ENCODE measurements at places on chromosomes 13 and 19. TPM values are rescaled to one million over a fixed set of nuclear protein-coding genes. Genes with fewer than 3 reads are reported as not detected.
A peak's percentile ranks its signal among the peaks of the same experiment; 100 is the strongest.

DNA sequence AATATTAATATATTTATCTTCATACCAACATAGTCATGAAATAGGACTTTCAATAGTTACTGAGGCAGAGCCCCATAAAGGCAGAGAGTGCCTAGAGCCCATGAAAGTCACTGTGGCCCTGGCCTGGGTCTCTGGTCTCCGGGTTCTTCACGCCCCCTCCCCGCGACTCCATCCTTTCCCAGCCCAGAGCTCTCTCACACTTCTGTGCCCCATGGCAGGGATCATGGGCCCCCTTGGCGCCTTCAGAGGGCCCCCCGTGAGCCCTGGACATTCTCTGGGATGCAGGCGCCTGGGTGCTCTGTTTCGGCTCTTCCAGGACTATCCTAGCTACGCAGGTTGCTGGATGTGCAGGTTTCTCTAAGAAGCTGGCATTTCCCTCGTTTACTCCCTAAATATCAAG is 228.4 kb downstream of the TEX29 start:
- DNase-seq, result peak; percentile 51

The CEACAM21 gene
- total RNA-seq, result not detected

GRCh38 chr13:49560270-49561061 is 24.9 kb downstream of the RCBTB1 start:
- no peak for DNase-seq

DNA sequence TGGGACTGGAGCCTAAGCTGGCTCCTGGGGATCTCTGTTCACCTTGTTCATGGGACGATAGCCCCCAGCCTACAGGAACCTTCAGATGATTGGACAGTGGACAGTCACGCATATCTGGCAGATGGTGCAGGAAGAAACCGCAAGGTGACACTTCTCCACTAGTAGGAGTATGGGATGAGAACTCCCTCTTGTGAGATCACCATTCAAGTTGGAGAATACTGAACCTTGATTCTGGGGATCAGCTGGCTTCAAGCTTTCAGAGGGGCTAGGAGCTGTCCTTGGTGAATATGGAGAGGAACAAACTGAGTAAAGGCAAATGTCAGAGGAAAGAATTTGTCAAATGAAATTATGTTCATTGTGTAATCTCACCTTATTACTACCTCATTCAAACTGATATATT is 204.5 kb downstream of the PDS5B start:
- no peak for DNase-seq

DNA sequence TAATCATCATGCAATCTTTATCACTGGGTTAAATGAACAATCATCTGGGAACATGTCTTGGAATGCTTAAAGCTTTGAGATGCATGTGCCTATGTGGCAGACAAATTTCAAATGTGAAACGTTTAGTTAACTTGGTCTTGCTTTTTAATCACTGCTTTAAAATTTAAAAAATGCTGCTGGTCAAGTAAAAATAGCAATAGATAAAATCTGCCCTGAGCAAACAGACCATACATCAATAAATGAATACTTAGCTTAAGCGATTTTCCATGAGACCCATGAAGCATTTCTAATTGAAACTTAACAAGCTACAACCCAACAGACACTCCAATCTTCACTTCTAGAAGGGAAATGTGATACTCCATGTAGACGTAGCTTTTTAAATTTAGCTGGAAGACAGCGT is 1.9 kb upstream of the KL start:
- no peak for DNase-seq

- no peak for DNase-seq
Observed at GRCh38 chr19:35431145-35431807, 16.8 kb upstream of the FFAR2 start.

DNA sequence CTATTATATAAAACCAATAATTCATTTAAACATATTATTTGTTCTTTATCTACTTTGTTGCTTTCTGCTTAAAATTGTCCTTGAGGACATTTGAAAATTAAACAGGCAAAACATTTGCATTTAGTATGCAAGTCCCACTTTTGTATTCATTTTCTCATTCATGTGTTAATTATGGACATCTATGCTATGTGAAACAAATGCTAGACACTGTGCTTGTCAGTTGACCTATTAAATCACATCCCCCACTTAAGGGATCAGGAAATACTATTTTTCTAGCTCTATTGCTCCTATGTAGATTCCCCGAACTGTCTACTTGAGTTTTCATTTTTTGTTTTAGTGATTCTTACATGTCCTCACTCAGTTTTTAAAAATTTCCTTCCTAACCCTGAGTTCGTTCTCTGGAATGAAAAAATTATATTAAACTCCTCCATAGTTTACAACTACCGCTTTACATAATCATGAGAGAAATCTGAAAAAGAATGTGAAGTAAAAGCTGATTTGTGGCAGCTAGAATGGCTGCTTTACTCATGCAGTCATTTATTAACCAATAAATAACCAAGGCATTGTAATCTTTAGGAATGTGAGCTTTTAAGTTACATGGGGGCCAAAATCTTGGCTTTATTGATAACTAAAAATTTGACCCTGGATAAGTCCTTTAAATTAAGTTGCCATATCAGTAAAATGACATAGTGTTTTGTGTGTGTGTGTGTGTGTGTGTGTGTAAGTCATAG is 188.5 kb downstream of the LIG4 start:
- no peak for DNase-seq

The AZU1 gene
- 0.51 TPM for total RNA-seq

GRCh38 chr19:44792281-44792680 is 14.6 kb downstream of the CBLC start:
- DNase-seq, result no peak

DNA sequence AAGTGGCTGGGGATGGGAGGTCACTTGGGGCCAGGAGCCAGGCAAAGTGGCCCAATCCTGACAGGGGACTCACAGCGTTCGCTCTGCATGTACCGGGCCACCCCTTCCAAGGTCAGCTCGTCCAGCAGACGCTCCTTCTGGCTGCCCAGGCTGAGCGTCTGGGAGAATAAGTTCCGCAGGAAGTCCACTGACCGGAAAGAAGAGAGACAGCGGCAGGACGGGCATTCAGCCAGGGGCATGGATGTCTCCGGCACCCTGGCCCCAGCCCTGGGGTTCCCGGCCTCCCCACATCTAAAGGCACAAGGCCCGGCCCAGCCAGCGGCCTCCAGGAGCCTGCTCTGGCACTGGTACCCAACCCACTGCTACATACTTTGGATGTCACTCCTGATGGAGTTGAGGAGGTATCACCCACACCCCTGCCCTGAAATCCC is 6.1 kb downstream of the SIRT2 start:
- no peak for DNase-seq

- no peak for DNase-seq
Observed at GRCh38 chr13:62710787-62711186, 1295.1 kb upstream of the PCDH20 start.

GRCh38 chr19:49896863-49897621 is at the start of gene IL4I1:
Gene IL4I1, minus strand, starts transcription at chr19:49896887. Its CDS starts 727 bp downstream, at chr19:49896160.
- no peak for DNase-seq

GRCh38 chr19:2333027-2333806 is 4.7 kb downstream of the SPPL2B start:
- DNase-seq, result no peak

- DNase-seq, result no peak
Observed at GRCh38 chr19:11171144-11171543, 15.6 kb upstream of the SPC24 start.

DNA sequence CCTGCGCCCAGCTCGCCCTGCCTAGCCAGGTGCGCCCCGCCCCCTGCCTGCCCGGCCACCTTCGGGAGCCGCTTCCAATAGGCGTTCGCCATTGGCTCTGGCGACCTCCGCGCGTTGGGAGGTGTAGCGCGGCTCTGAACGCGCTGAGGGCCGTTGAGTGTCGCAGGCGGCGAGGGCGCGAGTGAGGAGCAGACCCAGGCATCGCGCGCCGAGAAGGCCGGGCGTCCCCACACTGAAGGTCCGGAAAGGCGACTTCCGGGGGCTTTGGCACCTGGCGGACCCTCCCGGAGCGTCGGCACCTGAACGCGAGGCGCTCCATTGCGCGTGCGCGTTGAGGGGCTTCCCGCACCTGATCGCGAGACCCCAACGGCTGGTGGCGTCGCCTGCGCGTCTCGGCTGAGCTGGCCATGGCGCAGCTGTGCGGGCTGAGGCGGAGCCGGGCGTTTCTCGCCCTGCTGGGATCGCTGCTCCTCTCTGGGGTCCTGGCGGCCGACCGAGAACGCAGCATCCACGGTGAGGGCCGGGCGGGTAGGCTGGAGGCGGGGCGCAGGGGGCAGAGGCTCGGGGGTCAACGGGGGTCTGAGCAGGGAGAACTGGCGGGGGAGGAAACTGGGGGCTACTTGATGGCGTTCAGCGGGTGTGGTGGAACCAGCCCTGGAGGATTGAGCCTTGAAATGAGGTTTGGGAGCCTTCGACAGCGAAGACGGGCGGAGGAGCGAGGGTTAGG is at the start of gene SPINT2:
Gene SPINT2, plus strand, starts transcription at position 88 of the 727 bp plus-strand sequence. Its CDS starts 320 bp downstream, at position 408.
- no peak for DNase-seq

The MAB21L1 gene
- total RNA-seq, result not detected

The DCT gene
- total RNA-seq, result not detected

The PNMA8B gene
- total RNA-seq, result 2.5 TPM

- DNase-seq, result no peak
Observed at GRCh38 chr19:35383536-35383935, 12.7 kb downstream of the GPR42 start.

DNA sequence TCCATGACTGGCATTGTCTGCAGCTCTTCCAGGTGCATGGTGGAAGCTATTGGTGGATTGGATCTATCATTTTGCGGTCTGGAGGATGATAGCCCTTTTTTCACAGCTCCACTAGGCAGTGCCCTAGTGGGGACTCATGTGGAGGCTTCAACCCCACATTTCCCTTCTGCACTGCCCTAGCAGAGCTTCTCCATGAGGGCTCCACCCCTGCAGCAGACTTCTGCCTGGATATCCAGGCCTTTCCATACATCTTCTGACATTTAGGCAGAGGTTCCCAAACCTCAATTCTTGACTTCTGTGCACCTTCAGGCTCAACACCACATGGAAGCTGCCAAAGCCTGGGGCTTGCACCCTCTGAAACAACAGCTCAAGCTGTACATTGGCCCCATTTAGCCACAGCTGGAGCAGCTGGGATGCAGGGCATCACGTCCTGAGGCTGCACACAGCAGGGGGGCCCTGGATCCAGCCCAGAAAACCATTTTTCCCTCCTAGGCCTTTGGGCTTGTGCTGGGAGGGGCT is 800.2 kb upstream of the MIR17HG start:
- DNase-seq, result no peak

Data from chondrocyte (in vitro differentiated cells).